CD4-positive, alpha-beta T cell treated with Interleukin-4 for 4 hours (primary cell): ENCODE measurements at places on chromosomes 7 and 10.

DNA sequence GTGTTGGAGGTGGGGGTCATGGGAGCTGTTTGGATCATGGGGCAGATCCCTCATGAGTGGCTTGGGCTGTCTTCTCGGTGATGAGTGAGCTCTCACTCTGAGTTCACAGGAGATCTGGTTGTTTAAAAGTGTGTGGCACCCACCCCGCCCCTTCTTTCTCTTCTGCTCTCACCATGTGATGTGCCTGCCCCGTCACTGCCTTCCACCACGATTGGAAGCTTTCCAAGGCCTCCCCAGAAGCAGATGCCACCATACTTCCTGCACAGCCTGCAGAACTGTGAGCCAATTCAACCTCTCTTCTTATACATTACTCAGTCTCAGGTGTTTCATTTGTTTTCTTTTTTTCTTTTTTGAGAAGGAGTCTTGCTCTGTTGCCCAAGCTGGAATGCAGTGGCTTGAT is 170.0 kb downstream of the PTPN20 start:
- no peak for DNase-seq

DNA sequence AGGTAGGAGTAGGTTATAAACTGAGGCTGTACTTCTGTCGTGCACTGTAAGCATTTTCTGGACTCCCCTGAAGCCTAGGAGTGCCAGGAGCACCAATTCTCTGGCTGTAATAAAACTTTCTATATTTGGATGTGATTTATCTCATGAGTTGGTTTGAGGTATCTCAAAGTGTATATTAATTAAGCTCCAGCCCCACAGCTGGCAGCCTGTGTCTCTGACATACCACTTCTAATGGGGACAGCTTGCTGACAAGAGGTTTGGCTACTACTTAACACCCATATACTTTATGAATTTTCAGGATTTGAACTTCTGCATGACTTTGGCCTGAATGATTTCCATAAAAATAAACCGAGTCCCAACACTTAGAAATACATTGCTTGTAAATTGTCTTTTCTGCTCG is 35.2 kb downstream of the CFAP58 start:
- DNase-seq: no peak

- no peak for DNase-seq
Measured at GRCh38 chr10:122253605-122254004, 17.5 kb upstream of the BTBD16 start.

GRCh38 chr7:21412410-21412851 is 15.5 kb upstream of the SP4 start:
- peak; percentile 40 for DNase-seq

DNA sequence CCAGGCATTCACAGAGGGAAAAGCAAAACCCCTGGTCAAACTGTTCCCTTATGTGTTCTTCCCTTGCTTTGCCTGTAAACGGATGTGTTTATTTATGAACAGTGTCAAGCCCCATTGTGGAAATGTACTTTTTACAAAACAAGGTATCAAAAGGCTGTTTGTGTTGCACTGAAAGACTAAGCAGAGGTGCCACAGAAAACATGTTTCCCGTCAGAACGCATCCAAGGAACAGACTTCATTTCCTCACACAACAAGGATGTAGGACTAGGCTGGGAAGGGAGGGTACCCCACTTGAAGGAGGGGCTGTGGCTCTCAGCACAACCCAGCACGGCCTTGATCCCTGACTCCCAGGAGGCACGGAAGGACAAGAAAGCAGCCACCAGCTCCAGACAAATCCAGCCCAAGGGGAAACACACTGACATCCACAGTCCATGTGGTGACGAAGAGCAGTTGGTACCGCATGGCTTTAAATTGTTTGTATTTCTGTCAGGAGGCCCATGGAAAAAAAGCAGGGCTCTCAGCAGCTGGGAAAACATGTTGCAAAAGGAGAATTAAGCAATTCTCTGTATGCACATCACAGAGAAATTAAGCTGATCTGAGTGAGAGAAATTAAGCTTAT is 85.6 kb downstream of the RNF216 start:
- DNase-seq: no peak

DNA sequence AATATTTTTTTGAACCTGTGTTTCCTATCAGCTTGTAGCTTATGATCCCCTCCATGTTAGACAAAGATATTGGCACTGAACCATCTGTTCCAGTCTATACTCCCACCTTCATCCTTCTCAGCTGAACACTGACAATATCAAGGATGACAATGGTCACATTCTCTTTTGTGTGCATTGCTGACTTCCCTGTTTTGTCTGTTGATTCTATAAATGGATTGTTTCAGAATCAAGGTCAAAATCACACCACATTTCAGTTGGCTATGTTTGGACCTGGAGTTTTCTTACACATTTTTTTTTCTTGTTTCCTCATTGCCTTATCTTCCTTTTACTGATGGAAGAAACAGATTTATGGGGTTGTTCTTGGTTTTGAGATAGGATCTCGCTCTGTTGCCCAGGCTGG is 11.3 kb upstream of the SMURF1 start:
- no peak for DNase-seq

- no peak for DNase-seq
Measured at GRCh38 chr7:55174856-55175255, 156.0 kb downstream of the EGFR start.

DNA sequence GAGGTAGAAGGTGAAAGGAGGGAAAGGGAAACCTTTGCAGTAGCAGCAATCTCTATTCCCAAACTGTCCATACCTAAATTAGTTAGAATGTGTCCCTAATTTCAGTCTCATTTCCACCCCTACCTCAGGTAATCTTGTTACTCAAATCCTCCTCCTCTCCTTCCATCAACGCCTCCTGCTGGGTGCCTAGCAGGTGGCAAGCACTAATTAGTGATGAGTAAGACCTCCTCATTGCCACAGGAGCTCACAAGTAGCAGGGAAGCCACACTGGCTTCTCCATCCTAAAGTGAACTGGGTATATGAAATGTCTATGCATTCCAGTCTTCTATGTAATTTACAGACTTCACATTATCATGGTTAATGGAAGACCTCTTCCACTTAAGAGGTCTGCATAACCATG is 25.7 kb upstream of the FAM133B start:
- DNase-seq: no peak

DNA sequence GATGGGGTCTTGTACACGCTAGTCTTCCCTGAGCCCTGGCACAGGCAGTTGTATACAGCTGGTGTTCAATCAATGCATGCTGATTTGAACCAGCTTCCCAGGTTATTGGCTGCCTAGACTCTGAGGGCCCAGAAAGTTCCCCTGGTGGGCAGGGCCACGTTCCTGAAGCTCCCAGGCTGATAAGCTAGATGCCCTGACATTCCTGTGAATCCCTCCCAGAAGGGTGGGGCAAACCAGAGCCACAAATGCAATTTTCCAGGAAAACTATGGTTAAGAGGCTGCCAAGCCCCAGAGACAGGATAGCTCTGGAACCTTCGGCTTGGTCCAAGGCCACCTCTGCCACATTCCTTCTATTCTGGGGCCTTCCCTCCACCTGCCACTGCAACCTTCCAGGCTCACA is 78.2 kb downstream of the FAM53B start:
- no peak for DNase-seq

DNA sequence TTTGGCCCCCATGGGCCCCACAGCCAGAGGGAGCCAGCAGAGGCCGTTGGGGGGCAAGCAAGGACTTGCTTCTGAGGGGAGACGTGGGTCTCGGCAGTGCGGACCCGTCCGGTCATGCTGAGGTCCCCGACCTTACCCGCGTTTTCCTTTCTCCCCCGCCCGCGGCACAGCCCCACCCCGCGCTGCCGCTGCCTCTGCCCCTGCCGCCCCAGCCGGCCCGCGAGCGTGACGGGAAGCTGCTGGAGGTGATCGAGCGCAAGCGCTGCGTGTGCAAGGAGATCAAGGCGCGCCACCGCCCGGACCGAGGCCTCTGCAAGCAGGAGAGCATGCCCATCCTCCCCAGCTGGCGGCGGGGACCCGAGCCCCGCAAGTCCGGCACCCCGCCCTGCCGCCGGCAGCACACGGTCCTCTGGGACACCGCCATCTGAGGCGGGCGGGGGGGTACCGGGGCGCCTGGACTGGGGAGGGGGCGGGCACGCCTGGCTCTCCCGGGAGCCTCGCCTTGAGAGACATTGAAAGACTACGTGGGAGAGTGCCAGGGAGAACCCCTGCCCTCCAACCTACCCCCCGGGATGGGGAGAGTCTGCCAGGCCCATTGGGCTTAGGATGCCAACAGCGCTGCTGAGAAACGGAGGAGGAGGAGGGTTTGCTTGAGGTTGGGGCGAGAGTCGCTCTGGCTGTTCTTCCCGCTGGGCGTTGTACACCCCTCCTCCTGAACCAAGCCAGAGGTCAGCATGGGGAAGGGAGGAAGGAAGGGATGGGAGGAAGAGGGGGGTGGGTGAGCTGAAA is 9.9 kb downstream of the NYAP1 start:
- peak; percentile 33 for DNase-seq

DNA sequence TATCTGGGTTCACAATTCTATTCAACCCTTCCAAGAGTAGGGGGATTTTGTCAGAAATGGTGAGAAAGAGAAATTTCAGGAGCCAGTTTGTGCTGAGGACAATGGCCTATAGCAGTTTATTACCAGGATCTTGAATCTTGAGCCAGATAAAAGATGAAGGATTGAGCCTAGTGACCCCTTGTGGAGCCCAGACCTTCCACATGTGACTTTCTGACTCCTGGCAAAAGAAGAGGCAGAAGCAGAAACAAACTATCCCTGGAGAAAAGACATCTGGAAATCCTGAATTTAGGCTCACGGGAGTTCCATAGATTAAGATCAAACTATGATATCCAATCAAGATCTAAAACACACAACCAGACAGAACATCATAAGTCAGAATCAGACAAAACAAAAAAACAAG is 60.9 kb upstream of the CHRM2 start:
- no peak for DNase-seq

DNA sequence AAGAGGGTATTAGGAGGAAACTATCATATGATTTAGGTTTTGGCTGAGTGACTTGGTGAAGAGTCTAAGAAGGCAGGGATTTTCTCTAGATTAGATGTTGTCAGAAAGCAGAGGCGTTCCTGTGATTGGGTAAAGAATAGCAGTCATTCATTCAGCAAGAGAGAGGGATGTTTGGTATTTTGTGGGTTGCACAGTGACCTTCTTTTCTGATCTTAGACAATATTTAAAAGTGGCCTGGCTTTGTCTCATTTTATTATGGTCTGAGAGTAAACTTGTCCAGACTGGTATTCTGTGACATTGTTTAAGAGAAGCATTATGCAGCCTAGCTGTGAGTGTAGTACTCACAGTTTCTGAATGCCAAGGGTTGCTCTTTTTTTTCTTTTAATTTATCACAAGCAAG is 18.5 kb downstream of the HYAL4 start:
- DNase-seq: no peak

DNA sequence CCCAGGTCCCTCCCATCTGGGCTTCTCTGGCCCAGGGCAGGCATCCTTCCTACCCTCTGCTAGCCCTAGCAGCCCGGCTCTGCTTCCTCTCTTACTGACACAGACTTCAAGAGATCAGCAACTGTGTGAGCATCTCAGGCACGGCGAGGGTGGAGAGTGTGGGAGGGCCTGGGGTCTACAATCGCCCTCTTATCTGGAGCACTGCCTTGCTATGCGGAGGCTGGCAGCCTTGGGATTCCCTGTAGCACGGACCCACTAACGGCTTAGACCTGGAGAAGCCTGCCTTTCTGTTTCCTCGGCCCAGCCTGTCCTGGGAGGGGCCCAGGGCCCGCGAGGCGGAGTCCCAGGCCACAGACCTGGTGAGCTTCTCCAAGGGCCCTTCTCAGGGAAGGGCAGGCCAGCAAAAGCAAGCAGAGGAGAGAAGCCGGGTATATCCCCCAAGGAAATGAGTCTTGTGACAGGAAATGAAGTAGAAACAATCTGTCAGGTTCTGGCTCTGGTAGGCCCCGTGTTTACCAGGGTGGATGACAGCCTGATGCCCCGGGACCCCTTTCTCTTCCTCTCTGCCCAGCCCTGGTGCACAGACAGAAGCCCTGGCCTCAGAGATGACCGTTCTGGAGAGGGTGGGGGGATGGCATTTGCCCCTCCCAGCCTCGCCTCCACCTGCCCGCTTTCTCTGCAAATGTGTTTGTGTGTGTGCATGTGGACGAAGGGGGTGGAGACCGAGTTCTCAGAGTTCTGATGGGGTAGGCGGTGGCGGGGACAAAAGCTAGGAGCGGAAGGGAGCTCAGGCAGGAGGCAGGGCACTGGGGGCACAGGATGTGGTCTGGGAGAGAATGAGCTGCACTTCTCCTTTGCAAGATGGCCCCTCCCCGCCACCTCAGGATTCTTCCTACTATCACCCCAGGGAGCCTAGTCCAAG is 2.5 kb downstream of the LRCH4 start:
- peak; percentile 64 for DNase-seq

DNA sequence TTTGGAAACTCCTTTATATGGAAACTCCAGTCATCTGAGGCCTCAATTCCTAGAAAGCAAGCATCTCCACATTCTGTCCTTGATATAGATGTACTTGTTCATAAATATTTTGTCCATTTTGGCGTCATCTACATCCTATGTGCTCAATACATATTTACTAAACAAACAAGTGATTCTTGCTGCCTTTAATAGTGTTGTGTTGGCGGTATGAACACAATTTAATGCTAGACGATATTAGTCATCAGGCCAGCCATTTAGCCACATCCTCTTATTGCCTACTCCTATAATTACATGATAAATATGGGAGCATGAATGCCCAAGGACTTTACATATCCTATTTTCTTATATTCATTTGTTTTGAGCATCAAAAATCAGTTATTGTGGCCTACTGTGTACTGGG is 18.5 kb upstream of the IFRD1 start:
- DNase-seq: no peak
